ENCODE measurements at places on chromosomes 12 and 14.
A peak's percentile ranks its signal among the peaks of the same experiment; 100 is the strongest.

GRCh38 chr14:93348292-93348691 is 1.3 kb downstream of the COX8C start:
- DNase-seq: no peak

DNA sequence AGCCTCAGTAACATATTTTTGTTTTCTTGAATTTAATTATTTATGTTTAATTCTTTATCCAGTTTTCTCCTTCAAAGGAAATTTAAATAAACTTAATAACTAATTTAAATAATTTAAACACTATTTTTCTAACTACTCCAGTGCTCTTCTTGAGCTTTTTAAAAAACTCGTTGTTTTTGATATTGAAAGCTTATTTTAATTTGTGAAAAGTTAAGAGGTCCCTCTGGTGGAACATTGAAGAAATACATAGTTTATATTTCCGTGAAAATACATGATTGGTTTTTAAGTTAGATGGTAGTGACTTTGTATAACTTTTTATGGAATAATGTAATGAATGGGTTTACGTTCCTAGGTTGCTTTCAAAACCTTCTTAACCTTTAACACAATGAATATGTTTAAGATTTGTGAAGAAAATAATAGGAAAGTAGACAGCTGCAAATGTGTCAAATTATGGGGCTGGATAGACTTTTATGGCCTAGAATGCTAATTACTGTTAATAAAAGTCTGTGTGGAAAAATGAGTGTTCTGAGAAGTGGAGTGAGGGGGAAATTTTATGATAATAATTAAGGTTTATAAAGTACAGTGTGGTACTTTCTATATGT is 45.9 kb upstream of the MSRB3 start:
- no peak for DNase-seq

GRCh38 chr12:49026678-49027480 is 8.3 kb upstream of the PRKAG1 start:
- DNase-seq: no peak

DNA sequence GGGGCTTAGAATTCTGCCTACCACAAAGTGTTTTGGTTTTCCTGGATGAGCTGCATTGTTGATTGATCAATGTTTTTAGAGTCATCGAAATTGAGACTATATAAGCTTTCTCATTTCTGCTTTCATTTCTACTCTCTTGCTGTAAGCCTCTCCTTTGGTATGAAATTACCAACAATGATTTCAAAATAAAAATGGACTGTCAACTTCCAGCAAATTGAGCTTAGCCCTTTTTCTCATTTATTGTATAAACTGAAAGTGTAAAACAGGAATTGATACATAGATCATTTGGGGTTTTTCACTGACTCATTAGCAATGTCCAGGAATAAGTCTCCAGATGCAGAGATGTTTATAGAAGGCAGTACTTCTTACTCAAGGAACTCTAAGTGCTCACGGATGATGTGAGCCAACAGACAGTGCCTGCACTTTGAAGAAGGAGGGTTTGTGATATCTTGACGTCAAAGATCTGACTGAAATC is 20.0 kb upstream of the PCNX1 start:
- no peak for DNase-seq

GRCh38 chr12:24798335-24798734 is 150.6 kb downstream of the BCAT1 start:
- DNase-seq: no peak

DNA sequence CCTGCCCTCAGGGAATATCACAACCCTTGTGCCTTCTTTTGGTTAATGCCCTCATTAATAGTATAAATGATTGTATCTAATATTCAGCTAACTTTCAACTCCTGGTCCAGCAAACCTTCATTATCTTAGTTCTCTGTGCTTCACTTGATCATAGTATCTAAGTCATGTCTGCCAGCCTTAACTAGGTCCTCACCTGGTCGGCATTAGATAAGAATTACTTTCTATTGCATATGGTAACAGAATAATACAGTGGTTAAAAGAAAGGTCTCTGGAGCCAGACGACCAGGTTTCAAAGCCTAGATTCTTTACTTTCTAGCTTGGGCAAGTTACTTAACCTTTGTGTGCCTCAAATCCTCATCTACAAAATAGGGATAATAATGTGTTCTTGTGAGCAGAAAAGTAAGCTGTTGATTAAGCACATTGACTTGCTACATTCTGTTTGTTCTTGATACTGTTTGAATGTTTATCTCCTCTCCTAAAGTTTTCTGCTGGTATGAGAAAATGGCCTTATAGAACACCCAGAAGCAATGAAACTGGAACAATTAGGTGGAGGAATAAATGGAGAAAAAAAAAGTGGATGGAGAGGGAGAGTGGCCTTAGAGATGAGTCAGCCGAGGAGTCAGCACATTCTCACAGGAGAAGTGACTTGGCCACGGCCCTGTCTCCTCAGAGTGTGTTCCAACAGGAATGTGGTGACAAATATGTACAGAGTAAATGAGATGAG is 176.1 kb downstream of the SLC25A21 start:
- DNase-seq: peak; percentile 12

DNA sequence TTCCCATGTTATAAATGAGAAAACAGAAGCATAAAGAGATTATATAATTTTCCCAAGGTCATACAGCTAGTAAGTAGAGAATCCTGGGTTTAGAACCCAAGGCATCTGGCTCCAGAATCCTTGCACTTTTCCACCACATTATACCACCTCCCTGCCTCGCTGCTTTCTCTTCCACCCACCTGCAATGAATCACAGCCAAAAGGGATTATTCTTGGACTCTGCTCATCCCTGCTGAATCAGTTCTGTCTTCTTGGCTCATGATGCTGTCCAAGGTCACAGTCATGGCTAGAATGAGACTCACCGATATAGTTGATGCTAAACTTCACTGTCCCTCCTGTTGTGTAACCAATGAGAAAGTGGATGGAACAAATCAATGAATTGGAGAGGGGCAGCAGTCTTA is 356.6 kb downstream of the FUT8 start:
- DNase-seq: no peak

- DNase-seq: no peak
Measured at GRCh38 chr14:88521818-88522217, 33.0 kb downstream of the PTPN21 start.

GRCh38 chr14:101112351-101113107 is 209.0 kb upstream of the RTL1 start:
- no peak for DNase-seq

DNA sequence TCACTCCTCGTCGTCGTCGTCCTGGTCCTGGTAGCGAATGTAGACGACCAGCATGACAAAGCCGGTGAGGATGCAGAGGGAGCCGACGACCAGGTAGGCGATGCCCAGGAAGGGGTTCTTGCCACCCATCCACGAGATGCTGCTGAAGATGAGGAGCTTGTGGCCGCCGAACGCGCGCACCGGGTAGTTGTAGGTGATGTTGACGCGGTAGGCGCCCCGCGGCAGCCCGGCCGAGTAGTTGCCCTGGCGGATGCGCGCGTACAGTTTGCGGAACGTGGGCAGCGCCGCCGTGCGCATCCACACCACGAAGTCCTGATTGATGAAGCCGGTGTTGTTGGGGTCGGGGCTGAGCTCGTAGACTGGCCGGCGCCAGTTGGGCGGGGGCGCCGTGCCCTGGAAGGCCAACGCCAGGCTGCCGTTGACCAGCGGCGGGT is 1.0 kb downstream of the TMEM30B start:
- no peak for DNase-seq

DNA sequence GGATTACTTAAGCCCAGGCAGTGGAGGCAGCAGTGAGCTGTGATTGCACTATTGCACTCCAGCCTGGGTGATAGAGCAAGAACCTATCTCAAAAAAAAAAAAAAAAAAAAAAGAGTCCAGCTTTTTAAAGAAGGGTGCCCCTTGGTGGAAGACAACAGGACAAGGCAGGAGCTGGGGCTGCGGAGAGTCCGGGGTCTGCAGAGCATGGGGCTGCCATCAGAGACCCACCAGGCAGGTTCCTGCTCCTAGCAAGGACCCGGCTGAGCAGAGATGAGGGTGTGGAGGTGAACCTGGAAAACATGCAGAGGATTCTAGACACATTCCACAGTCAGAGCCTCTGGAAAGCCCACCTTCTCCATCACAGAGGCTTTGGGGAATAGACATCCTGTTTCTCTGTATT is 21.0 kb upstream of the CIPC start:
- no peak for DNase-seq

DNA sequence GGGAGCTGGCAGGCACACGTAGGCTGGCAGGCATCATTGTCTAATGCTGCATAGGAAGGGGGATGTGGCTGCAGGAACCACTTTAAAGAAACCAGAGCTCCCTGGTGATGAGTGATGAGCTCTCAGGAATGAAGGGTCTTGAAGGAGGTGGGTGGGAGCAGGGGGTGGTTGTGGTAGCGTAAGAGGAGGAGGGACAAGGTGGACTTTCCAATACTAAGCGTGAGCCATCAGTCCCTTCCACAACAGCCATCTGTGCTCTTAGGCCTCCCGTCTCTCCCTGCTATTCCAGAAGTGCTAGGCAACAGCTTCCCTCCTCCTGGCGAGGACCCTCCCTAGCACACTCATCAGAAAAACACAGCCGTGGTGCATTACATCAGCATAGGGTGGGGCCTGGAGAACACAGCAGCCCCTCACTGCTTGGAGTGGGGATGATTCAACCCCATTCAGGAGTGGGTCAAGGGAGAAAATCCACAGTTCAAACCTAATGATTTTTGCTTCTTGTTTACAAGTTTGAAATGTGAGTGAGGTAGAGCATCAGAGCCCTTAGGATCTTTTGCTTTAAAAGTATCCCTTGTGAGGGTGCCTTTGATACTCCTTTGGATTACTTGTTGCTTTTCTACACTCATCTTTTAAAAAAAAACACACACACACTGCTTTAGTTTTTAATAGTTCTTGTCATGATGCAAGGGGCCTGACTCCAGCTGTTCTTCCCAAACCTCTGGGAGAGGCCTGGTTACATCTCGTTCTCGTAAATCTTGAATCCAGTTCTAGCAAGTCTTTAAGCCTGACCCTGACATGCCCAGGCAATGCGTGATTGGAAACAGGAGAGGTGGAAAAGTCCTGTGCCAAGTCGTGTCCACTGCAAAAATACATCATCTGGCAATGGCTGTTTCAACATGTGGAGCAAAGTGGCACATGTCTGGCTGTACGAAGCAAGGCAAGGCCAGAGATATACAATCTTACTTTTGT is 356.4 kb upstream of the DDHD1 start:
- no peak for DNase-seq

GRCh38 chr14:74641601-74642391 is 29.8 kb upstream of the LTBP2 start:
- DNase-seq: no peak

GRCh38 chr12:128908254-128908653 is 55.0 kb downstream of the GLT1D1 start:
- DNase-seq: no peak

DNA sequence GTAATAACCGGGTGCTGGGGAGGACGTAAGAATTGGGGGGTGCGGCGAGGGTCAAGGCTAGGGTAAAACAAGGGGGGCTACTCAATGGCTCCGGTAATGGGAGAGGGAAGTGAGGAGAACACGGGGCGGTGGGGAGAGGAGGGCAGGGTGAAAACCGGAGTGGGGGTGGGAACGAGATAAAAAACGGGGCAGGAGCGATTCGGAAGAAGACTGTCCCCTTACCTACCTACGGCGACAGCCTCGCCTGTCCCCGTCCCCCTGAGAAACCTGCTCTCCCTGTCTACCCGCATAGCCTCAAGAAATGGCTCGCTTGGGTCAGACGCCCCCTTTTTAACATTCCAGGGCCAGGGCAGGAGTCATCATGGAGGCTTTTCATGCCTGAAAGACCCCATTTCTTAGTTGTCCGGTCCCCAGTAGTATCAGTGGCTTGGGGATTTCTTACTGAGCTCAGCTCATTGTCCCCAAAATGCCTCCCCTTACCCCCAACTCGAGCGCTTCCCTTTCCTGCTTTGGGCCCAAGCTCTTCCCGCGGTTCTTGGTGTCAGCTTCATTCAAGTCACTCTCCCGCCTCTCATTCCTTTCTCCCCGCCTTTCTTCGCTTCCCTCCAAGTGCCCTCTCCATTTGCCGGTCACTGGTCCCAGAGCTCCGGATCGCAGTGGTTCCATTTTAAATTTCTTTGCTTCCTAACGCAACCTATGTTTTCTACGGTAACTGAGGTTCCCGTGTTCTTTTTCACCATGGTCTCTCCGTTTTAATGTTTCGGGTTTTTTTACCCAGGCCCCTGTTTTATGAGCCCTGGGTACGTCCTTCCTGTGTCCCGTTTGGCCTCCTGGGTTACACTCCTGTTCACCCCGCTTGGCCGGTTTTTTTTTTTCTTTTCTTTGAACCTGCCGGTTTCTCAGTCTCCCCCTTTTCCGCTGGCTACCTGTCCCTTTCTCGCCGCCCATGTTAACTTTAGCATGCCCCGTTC is 1.2 kb upstream of the WSB2 start:
- peak; percentile 90 for DNase-seq

DNA sequence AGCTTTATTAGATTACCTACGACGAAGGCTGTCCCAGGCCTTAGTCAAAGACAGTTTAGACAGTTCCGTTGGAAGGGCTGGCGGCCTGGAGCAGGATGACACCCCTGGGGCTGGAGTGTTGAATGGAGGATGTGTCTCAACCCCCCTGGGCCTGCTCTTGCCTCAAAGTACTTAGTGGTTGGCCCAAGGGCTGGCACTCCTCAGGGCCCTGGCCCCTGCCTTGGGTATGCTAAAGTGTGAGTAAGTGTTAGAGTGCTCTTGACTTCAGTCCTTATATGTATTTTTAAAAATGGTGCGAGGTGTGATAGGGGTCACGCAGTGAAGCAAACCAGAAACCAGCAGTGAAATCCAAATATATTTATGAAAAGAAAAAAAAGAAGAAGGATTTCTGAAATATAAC is 261.6 kb downstream of the KTN1 start:
- DNase-seq: no peak

- DNase-seq: no peak
Measured at GRCh38 chr14:74535756-74536325, 42.3 kb downstream of the ISCA2 start.

- no peak for DNase-seq
Measured at GRCh38 chr12:72836194-72836593, 564.0 kb downstream of the TRHDE start.

DNA sequence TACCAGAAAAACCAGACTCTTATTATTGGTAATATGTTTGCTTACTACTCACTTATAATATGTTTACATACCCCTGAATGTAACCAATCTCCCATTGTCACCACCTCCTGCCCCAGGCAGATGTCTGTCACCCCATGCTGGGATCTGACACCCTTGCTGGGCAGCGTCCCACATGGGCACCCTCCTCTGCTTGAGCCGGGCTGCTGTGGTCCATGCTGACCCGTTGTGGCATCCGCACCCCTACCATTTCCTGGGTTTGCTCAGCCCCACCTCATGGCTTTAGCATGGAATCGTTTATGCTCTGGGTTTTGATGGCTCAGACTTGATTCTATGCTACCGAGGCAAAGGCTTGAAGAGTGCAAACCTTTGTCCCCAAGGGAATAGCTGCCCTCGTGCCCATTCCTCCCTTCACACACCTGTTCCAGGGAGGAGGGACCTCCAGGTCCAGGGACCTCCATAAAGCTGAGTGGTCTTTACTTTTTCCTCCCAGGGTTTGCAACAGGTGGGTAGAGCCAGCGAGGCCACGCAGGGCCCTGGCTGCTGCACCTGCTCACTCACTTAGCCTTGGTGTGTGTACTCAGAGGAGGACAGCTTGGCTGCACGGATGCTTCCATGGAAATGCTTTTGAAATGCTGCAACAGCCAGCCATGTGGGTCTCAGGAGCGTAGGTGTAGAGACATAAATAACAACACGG is 68.7 kb downstream of the PRMT8 start:
- no peak for DNase-seq

GRCh38 chr12:4286771-4287317 is 13.3 kb downstream of the CCND2 start:
- no peak for DNase-seq

GRCh38 chr14:61438497-61438859 is 117.1 kb downstream of the PRKCH start:
- no peak for DNase-seq
